Stimulated activated naive B cell treated with anti-CD40 and anti-IgM and Interleukin-4, amounts not matched to agents 10 μg/mL and 1 μg/mL and 100 μg/mL, for 72 hours (primary cell): ENCODE measurements at places on chromosomes 16 and 17.
A peak's percentile ranks its signal among the peaks of the same experiment; 100 is the strongest.

DNA sequence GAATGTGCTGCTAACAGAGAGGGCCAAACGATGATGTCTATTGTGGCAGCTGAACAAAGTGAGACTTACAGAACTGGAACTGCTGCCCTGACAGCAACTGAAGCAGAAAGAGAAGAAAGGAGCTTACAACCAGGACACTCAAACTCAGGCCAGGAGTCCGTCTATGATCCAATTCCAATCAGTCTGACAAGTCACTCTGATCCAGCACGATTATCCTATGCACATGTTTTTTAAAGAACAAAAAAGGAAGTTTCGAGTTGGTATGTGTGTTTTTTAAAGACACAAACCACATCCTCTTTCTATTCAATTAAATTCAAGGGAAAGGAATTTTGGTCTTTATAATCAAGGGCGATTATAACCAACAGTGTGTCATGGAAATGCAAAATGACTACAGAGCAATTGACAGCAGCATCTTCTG is 42.4 kb upstream of the MTMR4 start:
- no peak for DNase-seq

DNA sequence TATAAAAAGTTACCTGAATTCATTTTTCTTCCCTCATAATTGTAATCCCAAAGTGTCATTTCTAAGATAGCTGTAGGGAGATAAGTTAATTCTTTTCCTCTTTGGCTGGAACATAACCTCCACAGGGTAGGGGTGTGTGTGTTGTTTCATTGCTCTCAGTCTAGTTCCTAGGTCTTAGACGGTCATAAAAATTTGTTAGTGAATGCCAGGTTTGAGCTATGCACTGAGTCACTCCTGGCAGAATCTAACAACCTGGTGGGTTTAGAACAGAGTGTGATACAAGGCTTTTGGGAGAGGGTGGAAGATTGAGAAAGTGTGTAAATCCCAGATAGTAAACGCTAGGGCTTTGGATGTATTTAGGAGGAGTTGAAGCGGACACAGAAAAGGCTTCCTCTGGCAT is 894 bp upstream of the PHKG2 start:
- DNase-seq, result no peak

- DNase-seq, result no peak
Measured at GRCh38 chr16:31329671-31330552, 25.1 kb upstream of the ITGAX start.

- no peak for DNase-seq
Measured at GRCh38 chr17:2801841-2802240, 5.6 kb downstream of the RAP1GAP2 start.

DNA sequence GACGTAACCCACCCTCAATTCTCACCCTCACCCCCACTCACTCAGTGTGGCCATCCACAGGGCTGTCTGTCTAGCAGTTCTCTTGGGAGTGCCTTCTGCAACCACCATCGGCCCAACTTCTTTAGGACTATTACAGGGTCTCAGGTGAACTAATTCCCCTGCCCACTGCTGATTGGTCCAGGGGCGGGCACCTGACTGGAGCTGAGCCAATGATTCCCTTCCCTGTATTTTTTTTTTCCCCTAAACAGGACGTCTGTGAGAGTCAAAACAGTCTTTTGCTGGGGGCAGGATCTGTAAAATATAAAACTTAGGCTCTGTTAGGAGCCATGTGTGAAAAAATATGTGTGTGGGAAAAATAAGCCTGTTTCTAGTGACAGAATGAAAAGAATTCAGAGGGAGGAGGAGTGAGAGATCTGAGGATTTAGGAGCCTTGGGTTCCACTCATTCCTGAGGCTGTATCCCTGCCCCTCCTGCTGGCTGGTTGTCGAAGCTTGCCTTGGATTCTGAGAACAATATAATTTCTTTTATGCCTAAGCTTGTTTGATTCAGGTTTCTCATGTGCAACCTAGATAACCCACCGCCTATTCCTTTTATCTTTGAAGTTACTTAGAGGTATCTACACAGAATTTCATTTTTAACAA is 115.0 kb downstream of the SPACA3 start:
- DNase-seq, result no peak

GRCh38 chr17:11490171-11490755 is 108.0 kb upstream of the DNAH9 start:
- DNase-seq, result no peak

- DNase-seq, result no peak
Measured at GRCh38 chr17:35795871-35796265, 427 bp upstream of the MMP28 start.

DNA sequence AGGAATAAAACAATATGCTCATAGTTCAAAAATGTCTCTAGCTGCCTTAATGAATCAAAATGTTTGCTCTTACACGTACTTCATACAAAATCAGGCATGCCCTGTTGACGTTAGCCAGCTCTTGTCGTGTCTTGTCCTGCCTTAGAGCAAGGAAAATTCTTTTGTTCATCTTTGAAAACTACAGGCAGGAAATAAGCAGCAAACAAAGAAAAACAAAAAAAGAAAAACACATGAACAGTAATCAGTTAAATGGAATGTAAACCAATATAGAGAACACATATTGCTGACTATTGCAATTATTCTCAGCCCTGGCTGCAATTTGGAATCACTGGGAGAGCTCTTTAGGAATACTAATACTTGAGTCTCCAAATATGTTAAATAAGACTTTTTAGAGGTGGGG is 1.7 kb downstream of the CAPNS2 start:
- no peak for DNase-seq

- no peak for DNase-seq
Measured at GRCh38 chr17:48259694-48260291, 152.2 kb downstream of the SNX11 start.

- no peak for DNase-seq
Measured at GRCh38 chr16:16857603-16858283, 478.8 kb downstream of the NPIPA7 start.

DNA sequence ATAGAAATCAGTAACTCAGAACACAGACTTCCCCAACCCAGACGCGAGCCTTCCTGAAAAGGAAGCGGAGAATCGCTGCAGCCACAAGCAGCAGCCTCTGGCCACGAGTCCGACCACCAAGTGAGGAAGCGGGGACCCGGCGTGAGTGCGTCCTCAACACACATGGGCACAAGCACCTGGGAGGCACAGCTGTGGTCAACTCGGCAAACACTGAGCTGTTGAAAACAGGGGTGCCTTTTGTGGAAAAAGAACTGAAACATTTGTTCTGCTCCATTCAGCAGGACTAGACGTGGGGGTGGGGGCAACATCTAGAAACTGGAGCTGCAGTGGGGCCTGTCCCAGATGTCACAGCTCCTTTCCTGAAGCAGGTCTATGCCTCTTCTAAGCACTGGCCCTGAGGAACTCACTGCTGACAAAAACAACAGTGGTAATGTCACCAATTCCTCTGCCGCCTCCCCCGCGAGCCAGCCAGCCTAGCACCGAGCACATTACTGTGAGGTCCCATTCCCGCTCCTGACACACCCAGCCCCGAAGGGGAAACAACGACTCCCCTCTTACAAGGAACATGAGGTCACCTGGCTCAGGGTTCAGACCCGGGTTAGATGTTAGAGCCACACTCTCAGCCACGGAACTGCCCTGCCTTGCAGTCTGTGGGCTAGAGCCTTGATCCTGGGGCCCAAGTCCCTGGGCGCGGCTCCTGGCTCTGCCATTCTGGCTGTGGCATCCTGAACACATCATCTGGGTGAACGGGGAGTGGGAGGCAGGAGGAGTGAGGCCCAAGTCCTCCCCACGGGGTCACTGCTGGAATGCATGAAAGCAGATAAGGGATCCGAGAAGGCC is 29.0 kb downstream of the KDM8 start:
- DNase-seq, result peak; percentile 89

GRCh38 chr16:6558661-6559060 is 774.0 kb upstream of the RBFOX1 start:
- DNase-seq, result no peak

DNA sequence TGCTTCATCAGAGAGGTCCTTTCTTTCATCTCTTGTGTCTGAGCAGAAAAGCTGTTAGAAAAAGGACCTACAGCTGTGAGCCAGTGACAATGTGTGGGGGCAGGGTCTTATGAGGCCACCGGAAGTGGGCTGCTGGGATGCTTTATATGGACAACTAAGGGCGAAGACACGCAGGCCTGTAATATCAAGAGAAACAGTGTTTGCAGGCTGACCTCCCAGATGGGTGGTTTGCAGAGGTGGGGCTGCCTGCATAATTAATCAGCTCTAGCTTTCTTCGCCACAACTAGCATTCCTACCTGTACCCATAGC is 30.4 kb upstream of the SALL1 start:
- no peak for DNase-seq

DNA sequence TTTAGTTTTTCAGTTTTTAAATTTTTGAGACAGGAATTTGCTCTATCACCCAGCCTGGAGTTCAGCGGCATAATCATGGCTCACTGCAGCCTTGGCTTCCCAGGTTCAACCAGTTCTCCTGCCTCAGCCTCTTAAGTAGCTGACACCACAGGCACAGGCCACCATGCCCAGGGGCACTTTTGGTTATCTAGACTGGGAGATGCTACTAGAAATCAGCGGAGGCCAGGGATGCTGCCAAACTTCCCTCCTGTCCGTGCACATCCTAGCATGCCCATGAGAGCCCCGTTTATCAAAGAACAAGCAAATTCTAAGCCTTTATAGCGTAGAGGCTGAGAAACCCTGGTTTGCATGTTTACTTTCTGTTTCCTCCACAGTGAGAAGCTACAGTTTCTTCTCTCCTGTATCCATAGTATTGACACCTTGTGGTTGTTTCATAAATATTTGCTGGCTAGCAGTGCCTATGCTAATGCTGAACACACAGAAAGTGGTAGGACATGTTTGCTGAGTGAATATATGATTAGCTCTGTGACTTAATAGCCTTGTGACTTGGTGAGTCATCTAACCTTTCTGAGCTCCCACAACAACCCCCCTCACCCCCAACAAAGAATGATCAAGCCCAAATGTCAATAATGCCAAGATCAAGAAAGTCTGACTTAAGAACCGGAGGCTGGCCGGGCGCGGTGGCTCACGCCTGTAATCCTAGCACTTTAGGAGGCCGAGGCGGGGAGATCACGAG is 39.2 kb upstream of the MAF start:
- DNase-seq, result no peak

DNA sequence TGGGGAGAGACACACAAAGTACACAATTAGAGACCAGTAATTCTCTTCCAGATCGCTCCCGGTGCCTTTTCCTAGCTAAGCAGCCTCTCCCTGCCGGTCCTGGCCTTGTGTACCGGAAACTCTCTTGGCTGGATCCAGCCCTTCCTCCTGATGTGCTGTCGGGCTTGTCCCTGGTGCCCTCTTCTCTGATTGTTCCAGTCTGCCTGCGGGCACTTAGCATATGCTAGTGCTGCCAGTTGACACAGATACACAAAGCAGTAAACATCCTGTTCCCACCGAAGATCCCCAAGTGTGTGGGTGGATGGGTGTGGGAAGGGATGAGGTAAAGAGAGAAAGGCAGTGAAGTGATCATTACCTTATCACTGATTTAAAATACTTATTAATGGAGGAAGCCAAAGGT is 9.7 kb downstream of the HS3ST3B1 start:
- DNase-seq, result no peak

DNA sequence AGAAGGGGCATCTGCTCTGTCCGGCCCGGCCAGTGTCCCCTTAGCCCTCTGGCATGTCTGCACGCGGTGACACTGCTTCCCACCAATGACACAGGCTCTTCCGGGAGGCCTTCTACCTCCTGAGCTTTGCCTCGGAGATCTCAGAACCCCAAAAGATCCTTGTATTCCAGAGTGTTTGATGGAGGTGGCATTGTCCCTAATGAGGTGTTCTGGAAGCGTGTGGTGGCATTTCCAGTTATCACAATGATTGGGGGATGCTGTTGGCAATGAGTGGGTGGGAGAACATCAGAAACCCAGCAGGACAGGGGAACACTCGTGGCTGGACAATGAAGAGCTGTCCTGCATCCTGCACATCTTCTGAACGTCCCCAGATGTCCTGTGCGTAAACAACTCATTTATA is 198.0 kb downstream of the XYLT1 start:
- no peak for DNase-seq

GRCh38 chr17:63984651-63985386 is 12.1 kb upstream of the SCN4A start:
- DNase-seq, result peak; percentile 49

GRCh38 chr16:3095869-3096268 is 3.2 kb downstream of the ZSCAN10 start:
- DNase-seq, result peak; percentile 73

DNA sequence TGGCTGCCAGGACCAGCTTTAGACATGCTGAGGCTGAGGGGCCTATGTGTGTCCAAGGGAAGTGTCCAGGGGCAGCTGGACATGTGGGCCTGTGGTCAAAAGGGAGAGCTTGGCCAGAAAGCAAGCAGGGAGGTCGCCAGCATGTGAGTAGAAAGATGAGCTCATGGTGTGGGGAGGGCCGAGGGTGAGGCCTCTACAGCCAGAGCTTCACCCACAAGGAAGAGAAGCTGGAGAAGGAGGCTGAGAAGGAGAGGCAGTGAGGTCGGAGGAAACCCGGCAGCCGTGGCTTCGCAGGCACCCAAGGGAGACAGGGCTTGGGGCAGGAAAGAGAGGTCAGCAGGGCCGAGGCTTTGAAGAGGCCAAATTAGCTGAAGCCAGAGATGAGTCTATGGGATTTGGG is 4.0 kb upstream of the HSD11B2 start:
- DNase-seq, result no peak

- DNase-seq, result no peak
Measured at GRCh38 chr17:8885967-8886684, 18.7 kb upstream of the PIK3R6 start.

- no peak for DNase-seq
Measured at GRCh38 chr16:89538286-89538685, 22.2 kb upstream of the RPL13 start.

GRCh38 chr17:5485270-5486205 is at the start of gene DERL2:
Gene DERL2 (minus strand): TSS chr17:5486178. CDS start chr17:5486161, 17 bp downstream.
- DNase-seq, result no peak

DNA sequence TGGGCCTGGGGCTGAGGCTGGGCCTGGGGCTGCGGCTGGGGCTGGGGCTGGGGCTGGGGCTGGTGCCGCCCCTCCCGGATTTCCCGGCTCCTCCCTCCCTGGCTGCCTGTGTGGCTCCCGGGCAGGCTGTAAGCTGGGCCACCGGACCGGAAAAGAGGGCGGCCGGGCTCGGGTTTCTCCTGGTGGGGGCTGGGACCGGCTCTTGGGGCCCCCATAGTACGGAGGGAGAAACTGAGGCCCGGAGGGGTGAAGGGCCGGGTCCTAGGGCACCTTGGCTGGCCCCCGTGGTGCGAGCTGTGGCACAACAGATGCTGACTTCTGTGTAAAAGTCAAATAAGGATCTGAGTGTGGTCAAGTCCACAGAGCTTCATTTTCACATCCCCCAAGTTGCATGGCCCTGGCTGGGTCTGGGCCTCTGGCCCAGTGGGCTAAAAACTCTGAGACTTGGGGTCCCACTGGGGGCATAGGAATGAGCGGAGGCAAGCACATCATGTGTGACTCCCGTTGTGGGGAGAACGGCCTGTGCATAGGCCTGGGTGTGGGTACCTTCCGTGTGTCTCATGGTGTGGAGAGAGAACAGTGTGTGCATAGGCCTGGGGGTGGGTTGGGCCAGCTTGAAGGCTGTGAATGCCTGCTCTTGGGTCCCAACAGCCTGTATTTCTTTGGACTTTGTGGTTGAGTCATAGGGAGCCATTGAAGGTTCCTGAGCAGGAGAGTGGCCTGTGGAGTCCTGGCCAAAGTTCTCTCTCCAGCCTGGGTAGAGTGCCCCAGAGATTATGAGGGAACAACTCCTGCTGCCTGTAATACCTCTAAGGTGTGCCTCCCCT is 123.9 kb upstream of the CIBAR2 start:
- DNase-seq, result no peak
